ENCODE measurements at places on chromosomes 13 and 19. TPM values are rescaled to one million over a fixed set of nuclear protein-coding genes. Genes with fewer than 3 reads are reported as not detected.

GRCh38 chr19:19743176-19743575, 10.3 kb upstream of the ZNF14 start:
- no peak for DNase-seq

DNA sequence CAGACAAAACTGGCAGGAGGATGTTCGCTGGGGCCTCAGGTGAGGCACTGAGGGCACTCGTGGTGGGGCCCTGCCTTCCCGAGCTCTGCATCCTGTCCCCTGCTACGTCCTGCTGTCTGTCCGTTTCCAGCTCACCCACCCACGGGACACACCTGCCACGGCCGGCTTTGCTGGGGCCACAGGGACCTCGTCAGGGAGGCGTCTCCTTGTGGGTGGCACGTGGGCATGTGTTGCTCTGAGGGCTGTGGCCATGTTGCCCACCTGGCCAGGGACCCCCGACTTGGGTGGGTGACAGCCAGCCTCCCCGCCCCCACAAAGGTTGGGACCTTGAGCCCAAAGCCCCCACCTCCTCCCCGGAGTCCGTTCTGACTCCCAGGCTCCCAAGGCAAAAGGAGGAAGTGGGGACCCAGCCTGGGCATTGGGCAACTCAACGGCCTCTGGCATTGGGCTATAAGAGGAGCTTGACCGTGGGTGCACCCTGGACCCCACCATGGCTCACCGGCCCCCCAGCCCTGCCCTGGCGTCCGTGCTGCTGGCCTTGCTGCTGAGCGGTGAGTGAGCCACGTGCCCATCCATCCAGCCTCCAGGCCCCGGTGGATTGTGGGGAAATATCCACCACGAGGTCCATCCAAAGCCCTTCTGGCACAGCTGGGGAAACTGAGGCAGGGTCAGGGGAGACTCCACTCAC, at the start of gene PRTN3:
Gene PRTN3 (plus strand): TSS at position 481 of the 688 bp plus-strand sequence. CDS start 10 bp downstream, at position 491.
- no peak for DNase-seq

DNA sequence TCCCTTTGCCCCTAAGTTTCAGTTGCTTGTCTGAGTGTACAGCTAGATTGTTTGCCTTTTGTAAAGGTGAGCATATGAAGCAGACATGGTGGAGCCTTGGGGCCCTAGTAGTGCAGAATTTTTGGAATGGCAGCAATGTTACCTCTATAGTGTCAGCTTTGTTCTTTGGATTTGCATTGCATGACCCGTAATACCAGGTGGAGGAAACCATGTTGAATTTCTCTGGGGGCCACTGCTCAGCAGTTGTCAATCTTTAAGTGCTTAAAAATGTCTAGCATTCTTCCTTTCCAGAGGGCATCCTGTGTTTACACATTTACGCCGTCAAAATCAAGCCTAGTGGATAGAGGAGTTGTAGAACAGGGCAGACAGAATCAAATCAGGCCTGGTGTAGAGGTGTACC, 303.3 kb downstream of the ATP8A2 start:
- no peak for DNase-seq

GRCh38 chr13:48570216-48570828, 37.4 kb upstream of the RCBTB2 start:
- no peak for DNase-seq

DNA sequence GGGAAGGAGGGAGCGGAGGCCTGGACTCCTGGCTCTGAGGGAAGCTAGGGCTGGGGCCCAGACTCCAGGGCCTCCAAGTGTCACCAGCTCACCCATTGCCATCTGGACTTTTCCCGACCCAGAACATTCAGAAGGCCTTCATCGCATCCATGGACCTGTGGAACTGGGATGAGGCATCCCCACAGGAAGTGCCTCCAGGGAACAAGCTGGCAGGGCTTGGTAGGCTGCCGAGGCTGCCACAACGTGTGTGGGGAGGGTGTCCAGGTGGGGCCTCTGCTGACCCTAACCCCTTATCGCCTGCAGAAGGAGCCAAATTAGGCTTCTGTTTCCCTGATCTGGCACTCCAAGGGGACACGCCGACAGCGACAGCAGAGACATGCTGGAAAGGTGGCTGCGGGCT, 767 bp downstream of the ETV2 start:
- no peak for DNase-seq

Gene CYP2B6
- not detected for total RNA-seq

Gene HIF3A
- 5.3 TPM for total RNA-seq

Gene OR4F17
- not detected for total RNA-seq

GRCh38 chr13:102688306-102688973, 6.4 kb downstream of the METTL21C start:
- no peak for DNase-seq

DNA sequence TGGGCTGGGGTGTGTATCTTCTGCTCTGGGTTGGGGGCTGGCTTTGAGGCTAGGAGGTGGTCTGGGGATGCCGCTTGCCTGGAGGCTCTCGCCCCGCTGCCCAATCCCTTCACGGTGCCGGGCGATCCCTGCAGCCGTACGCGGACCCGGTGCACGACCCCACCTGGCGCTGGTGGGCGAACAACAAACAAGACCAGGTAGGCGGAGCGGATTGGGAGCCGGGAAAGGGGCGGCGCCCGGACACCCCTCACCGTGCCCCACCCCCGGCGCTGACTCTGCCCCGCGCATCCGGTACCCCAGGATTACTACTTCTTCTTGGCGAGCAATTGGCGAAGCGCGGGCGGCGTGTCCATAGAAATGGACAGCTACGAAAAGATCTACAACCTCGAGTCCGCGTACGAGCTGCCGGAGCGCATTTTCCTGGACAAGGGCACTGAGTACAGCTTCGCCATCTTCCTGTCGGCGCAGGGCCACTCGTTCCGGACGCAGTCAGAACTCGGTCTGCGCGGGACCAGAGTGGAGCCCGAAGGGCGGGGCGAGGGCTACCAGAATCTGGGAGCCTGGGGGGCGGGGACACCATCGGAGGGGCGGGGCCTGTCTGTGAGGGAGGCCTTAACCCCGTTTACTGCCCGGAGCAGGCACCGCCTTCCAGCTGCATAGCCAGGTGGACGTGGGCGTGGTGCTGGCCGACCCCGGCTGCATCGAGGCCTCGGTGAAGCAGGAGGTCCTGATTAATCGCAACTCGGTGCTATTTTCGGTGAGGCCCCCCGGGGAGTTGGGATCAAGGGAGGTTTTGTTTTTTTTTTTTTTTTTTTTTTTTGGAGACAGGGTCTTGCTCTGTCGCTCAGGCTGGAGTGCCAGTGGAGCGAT, 12.1 kb upstream of the PSMD8 start:
- DNase-seq, result no peak

Gene KLK14
- not detected for total RNA-seq

- DNase-seq, result no peak
Observed at GRCh38 chr19:18781885-18782527, 9.1 kb downstream of the COMP start.

- no peak for DNase-seq
Observed at GRCh38 chr19:11538232-11539036, at the start of gene CNN1. Gene CNN1 (plus strand): TSS chr19:11538851. CDS start chr19:11538928, 77 bp downstream.

Gene CGB2
- not detected for total RNA-seq

DNA sequence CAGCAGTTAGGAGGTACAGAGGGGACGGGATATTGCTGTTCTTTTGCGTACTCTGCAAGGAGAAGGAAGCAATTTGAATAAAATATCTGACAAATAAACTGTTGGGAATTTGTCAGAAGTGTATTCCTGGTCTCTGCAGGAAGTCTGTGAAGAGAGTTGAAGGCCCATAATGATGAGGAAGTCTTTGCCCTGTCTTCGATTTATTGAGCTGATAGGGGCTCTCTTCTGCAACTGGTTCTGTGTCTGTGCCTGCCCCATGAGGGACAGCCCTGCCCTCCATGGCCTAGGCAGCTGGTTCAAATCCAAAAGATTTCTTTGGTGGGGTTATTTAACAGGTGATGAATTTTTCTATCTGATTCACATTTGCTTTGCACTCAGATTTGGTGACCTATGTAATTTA, 339.7 kb upstream of the EDNRB start:
- no peak for DNase-seq

- peak; percentile 40 for DNase-seq
Observed at GRCh38 chr19:32599736-32600157, 18.8 kb downstream of the PDCD5 start.

GRCh38 chr13:25930653-25931052, 121.2 kb downstream of the SHISA2 start:
- DNase-seq, result no peak

GRCh38 chr19:54430306-54431254, 15.3 kb downstream of the TTYH1 start:
- DNase-seq, result no peak

- no peak for DNase-seq
Observed at GRCh38 chr19:31444931-31445330, 95.7 kb upstream of the TSHZ3 start.

DNA sequence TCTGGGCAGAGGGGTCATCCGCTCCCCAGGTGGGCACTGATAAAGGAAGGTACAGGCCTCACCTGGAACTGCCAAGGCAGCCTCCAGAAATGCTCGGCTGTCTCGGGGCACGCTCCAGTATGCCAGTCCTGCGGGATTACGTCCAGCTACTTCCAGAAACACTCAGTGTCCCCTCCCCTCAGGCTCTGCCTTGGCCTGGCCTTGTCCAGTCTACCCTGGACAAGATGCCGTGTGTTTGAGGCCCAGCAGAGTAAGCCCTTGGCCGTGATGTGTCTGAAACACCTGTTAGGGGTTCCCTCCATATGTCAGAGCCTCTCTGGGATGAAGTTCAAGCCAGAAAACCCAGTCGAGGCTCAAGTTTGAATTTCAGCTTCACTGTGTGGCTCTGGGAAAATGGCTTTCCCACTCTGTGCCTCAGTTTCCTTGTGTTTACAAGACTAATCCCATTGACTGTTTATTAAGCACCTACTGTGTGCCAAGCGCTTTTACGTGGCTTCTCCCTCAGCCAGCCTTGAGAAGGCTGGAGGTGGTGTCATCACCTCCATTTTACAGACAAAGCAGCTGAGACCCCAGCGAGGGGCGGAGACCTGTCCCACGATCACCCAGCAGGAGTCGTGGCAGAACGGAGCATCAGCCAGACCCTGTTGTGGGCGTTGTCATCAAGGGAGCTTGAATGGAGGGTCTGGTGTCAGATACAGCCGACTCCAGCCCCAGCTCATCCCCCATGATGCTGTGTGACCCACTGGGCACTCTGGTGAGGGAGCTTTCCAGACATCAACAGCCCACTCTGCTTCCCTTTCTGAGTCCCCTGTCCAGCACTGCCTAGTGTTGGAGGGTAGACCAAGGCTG, 2.0 kb upstream of the PIK3R2 start:
- no peak for DNase-seq

Gene ZNF544
- total RNA-seq, result 54.7 TPM

DNA sequence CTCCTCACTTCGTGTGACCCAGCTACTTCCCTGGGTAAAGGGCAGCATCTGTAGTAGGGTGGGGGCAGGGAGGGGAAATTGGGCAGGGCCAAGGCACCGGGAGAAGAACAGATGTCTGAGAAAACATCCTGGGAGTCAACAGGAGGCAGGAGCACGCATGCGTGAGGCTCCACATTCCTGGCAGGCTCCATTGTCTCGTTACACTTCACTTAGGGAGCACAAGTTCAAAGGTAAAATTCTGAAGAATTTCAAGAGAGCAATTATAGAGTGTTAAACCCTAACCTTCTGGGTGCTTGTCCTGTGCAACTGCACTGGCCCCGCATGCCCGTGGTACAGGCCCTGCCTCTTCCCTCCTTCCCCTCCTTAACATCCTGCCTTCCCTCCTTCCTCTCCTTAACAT, 79.6 kb upstream of the POMP start:
- no peak for DNase-seq

DNA sequence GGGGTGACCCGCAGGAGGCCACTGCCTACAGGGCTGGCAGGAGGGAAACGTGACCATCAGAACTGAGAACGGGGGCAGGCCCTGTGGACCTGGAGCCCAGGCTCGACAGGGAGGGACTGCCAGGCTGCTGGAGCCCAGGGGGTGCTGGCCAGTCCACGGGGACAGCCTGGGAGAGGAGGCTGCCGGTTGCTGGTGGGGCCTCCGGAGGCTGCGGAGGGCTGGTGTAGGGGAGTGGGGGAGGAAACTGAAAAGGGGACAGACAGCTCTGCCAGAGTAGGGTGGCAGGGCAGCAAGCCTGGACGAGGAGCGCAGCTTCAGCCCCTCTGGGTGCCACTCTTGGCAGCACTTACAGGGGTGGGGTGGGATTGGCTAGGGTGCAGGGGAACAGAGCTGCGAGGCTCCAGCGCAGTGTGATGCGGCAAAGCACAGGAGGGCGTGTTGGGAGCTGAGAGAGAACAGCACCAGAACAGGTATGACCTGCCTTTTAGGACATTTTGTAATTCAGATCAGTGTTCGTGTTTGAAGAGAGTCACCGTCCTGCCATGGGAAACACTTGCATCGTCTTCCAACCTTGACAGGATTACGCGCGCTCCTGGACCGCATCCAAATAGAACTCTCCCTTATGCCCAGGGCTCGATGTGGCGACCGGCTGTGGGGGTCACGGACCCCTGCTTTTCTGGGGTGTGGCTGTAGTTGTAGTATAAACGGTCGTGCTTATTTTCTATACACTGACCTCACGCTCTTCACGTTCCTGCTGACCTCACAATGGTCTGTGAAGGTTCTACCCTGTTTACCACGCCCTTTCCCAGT, 19.9 kb upstream of the ARHGEF7 start:
- no peak for DNase-seq

DNA sequence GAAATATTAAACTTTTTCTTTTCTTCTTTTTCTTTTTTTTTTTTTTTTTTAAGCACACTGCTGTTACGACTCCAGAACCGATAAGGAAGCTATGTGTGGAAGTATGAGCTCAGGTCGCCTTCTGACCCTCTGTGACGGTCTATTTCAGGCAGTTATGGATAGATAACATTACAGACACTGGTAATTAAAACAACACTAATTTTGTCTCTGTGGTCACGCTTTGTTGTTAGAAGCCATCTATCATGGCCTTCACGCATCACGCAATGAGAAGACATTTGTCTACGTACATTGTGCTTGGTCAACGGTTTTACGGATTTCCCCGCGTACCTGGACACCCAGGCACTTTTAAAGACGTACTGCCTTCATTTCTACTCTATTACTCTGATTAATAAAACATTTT, 306.0 kb upstream of the ZNF507 start:
- DNase-seq, result no peak

- DNase-seq, result no peak
Observed at GRCh38 chr13:43876366-43876765, 3.2 kb downstream of the CCDC122 start.

DNA sequence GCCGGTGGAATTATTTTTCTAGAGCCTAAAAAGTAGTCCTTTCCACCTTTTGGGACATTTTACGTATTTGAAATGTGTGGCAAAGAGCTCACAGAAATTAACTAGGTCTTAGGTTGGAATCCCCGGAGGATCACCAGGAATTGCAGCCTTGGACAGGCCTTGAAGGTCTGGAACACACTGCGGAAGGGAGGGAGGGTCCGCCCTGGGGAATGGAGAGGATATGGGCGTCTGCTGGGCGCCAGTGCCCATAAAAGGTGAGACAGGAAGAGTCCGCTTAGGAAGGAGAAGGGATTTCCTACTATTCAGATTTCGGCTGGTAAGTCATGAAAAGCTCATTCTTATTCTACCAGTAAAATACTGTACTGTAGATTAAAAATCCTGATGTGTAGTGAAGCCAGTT, 111.9 kb downstream of the COL4A2 start:
- DNase-seq, result no peak

Gene RFPL4AL1
- total RNA-seq, result not detected

Measured in pulmonary artery endothelial cell (primary cell).